ENCODE measurements at places on chromosomes 5 and 9. TPM values are rescaled to one million over a fixed set of nuclear protein-coding genes. Genes with fewer than 3 reads are reported as not detected.

Gene GMCL2
- not detected for total RNA-seq

Gene TRMT10B
- 2.8 TPM for total RNA-seq

Gene PAEP
- not detected for total RNA-seq

Gene AK8
- total RNA-seq, result under 0.01 TPM

Gene PCDHGB5
- 21.4 TPM for total RNA-seq

Gene SYK
- not detected for total RNA-seq

Gene DRD1
- total RNA-seq, result not detected

Gene FAM169A
- 0.19 TPM for total RNA-seq

Gene SEMA6A
- 0.28 TPM for total RNA-seq

Gene IL9
- total RNA-seq, result not detected

Gene RIOK2
- total RNA-seq, result 31.6 TPM

Gene FAM151B
- total RNA-seq, result 3.8 TPM

Gene ST6GALNAC4
- 33.3 TPM for total RNA-seq

Gene F12
- not detected for total RNA-seq

Gene EIF4E1B
- not detected for total RNA-seq

Gene MEIKIN
- not detected for total RNA-seq

Gene KIF24
- 2.7 TPM for total RNA-seq

Gene GLRA1
- not detected for total RNA-seq

Gene TEK
- 18.6 TPM for total RNA-seq

Gene PGM5
- total RNA-seq, result 33.5 TPM

Gene ROPN1L
- total RNA-seq, result 0.38 TPM

Gene OLFM1
- 5.1 TPM for total RNA-seq

Gene ARSB
- 19.9 TPM for total RNA-seq

Gene DND1
- not detected for total RNA-seq

Gene ZCCHC7
- 23.8 TPM for total RNA-seq

Gene CKMT2
- 1.3 TPM for total RNA-seq

Gene F2RL1
- 24.3 TPM for total RNA-seq

Gene SLC45A2
- not detected for total RNA-seq

Gene CDH9
- not detected for total RNA-seq

Gene IFNA2
- not detected for total RNA-seq

Gene ARHGEF39
- 3.6 TPM for total RNA-seq

Gene OBP2B
- not detected for total RNA-seq

Gene CDX1
- total RNA-seq, result 0.38 TPM

Gene FAM221B
- not detected for total RNA-seq

Gene ANKRD55
- total RNA-seq, result under 0.01 TPM

Gene DIPK1B
- total RNA-seq, result 12.1 TPM

Gene ZNF483
- total RNA-seq, result 1.2 TPM

Gene MARCHF3
- total RNA-seq, result 49.6 TPM

Gene KIF3A
- 11.6 TPM for total RNA-seq

Gene SMIM23
- total RNA-seq, result not detected

Gene N4BP3
- 0.85 TPM for total RNA-seq

Gene MSMP
- not detected for total RNA-seq

Gene S1PR3
- total RNA-seq, result 26.8 TPM

Gene SIT1
- total RNA-seq, result not detected

Gene SPATA31D4
- total RNA-seq, result not detected

Gene IRX2
- total RNA-seq, result 0.56 TPM

Gene GADD45G
- 0.38 TPM for total RNA-seq

Gene ANAPC2
- total RNA-seq, result 21.5 TPM

Gene NTRK2
- total RNA-seq, result 2.3 TPM

Gene ATP10B
- total RNA-seq, result not detected

Data from regular cardiac myocyte (primary cell).